Right lobe of liver (tissue), 6 donors: ENCODE measurements at places on chromosomes 12 and 14.

GRCh38 chr14:71410578-71411284 lies 503.5 kb downstream of the PCNX1 start:
- no peak for DNase-seq

GRCh38 chr12:91958816-91959215 lies 186.8 kb downstream of the BTG1 start:
- DNase-seq: no peak

GRCh38 chr12:104630230-104630670 lies 173.5 kb downstream of the CHST11 start:
- DNase-seq: no peak

DNA sequence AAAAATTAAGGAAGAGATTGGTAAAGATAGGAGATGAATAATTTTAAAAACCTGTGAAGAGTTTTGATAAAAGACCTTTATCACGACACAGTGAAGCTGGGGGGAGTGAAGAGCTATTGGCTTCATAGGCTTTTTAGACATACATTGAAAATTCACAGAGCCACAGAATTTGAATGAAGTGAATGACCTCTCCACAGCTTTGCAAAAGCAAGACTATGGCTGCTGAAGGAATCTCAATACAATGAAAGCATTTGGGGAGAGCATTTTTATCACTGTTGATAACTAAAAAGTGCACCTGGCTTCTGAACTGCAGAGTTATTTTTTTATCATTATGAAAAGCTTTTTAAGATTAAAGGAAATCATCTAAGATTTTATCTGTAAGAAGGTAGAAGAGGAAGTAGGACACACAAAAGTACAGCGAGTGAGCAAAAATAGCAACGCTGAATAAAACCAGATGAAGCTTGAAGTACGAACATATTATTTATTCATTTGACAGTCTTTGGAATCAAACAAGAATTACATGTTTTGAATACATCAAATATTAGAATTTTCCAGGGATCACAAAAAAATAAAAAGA lies 317.5 kb downstream of the KCNC2 start:
- no peak for DNase-seq

DNA sequence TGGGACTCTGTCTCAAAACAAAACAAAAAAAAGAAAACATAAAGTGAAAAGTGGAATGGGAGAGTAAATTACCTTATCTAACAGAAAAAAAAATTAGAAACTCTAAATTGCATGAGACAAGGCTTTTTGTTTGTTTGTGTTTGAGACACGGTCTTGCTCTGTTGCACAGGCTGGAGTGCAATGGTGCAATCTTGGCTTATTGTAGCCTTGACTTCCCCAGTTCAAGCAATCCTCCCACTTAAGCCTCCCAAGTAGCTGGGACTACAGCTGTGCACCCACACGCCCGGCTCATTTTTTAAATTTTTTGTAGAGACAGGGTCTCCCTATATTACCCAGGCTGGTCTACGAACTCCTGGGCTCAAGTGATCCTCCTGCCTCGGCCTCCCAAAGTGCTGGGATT lies 17.9 kb upstream of the FBXO34 start:
- no peak for DNase-seq

DNA sequence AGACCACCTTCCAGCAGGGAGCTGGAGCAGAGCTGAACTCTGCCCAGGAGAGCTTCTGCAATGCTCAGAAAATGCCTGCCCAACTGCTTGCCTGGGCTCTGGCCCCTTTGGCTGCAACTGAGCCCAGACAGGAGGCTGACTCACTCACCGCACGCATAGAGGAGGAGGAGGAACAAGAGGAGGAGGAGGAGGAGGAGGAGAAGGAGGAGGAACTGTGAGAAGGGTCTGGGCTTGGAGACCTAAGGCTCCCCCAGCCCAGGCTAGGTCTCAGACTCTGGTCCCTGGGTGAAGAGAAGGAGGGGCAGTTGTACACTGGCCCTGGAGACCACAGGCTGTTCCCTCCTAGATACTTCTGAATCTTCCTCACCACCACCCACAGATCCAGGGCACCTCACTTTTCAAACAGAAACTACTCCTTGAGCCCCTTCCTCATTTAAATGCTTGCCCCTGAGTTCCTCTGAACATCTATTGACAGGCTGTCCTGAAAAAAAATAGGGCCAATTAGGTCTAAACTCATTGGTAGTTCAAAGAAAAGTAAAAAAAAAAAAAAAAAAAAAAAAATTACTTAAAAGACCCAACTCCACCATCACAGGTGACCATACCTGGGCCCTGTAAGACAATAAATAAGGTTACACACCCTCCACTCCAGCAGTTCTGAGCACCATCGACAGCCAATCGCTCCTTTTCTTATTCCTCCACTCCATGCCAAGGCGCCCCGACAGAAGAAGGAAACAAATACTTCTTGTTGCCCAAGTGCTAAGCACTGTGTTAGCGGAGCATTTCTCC lies 674 bp downstream of the VDR start:
- DNase-seq: no peak

DNA sequence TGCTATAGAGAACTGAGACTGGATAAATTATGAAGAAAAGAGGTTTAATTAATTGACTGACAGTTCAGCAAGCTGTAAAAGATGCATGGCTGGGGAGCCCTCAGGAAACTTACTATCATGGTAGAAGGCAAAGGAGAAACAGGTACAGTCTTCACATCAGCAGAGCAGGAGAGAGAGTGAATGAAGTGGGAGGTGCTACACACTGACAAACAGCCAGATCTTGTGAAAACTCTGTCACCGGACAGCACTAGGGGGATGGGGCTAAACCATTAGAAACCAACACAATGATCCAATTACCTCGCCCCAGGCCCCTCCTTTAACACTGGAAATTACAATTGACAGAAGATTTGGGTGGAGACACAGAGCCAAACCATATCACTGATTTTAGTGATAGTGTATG lies 682.4 kb downstream of the SLC16A7 start:
- no peak for DNase-seq
